ENCODE measurements at places on chromosomes 16 and 17.

- no peak for DNase-seq
Measured at GRCh38 chr17:54985476-54985875, 16.9 kb downstream of the STXBP4 start.

DNA sequence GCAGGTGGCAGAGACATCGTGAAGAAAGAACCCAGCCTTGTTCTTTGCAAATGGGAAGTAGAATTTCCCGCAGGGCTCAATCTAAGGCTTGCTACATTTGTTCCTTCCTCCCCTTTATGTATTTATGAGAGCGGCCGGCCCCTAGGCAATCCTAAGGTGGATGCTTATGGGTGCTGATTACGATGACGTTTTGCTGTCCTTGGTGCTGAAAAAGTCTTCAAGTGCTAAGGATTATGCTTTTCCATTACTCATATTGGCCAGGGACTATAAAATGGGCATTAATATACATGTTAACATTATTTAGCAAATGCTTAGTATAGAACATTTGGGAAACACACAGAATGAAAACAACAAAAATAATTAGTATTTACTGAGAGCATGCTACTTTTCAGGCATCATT, 313.3 kb upstream of the XYLT1 start:
- DNase-seq, result no peak

- no peak for DNase-seq
Measured at GRCh38 chr17:64632606-64633005, 29.5 kb downstream of the SMURF2 start.

- no peak for DNase-seq
Measured at GRCh38 chr16:12433691-12434390, 369.8 kb downstream of the CPPED1 start.

DNA sequence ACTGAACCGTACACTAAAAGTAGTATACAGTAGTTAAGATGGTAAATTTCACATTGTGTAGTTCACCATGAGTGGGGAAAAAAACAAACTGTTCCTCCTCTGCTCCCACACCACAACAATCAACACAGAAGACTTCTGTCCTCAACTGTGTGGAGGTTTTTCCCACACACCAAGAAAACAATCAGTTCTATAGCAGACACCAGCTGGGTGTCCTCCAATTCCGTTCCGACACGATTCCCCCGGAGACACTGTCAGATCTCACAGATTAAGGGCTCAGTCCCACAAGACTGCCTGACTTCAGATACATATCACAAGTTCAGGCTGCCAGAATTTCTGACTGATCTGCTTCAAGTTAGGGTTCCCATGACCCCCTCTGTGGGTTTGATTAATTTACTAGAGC, 31.8 kb downstream of the BBS2 start:
- DNase-seq, result no peak

GRCh38 chr16:15513156-15513555, 78.8 kb downstream of the BMERB1 start:
- no peak for DNase-seq

DNA sequence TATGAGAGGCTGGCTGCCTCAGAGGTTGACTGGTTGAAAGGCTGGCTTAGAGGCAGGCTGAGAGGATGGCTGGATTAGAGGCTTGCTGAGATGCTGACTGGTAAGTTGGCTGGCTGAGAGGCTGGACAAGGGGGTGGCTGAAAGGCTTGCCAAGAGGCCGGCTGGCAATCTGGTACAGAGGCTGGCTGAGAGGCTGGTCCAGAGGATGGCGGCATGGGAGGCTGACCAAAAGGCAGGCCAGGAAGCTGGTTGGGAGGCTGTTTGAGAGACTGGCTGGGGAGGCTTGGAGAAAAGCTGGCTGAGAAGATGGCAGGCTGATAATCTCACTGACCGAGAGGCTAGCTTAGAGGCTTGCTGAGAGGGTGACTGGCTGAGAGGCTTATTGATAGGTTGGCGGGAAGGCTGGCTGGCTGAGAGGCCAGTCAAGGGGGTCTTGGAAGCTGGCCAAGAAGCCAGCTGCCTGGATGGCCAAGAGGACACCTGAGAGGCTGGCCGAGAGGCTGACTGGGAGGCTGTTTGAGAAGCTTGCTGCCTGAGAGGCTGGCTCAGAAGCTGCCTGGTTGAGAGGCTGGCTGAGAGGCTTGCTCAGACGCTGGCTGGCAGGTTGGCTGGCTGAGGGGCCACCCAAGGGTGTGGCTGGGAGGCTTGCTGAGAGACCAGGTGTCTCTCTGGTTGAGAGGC, 34.2 kb upstream of the ACSM2B start:
- DNase-seq, result peak; percentile 20

- DNase-seq, result no peak
Measured at GRCh38 chr17:57257895-57258851, 1.9 kb downstream of the MSI2 start.

- DNase-seq, result peak; percentile 63
Measured at GRCh38 chr17:27560668-27561067, 70.3 kb upstream of the LGALS9 start.
